ENCODE measurements at places on chromosomes 2 and 18.

DNA sequence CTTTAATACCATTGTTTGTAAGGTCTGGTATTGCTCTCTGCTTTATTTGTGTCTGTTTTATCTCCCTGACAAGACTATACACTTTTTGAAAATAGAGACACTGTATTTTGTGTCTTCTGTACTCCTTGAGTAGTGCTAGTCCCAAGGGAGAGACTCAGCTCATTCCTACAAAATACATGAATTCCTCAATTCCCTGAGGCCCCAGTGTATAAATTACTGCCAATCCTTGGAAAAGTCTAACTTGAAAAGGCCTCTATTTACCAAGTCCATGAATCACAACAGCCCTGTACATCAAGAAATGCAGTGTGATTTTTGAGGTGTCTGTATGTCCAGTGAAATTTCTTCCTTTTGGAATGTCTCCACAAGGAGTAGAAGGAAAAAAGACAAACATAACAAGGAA lies 34.9 kb upstream of the NEDD4L start:
- no peak for DNase-seq

DNA sequence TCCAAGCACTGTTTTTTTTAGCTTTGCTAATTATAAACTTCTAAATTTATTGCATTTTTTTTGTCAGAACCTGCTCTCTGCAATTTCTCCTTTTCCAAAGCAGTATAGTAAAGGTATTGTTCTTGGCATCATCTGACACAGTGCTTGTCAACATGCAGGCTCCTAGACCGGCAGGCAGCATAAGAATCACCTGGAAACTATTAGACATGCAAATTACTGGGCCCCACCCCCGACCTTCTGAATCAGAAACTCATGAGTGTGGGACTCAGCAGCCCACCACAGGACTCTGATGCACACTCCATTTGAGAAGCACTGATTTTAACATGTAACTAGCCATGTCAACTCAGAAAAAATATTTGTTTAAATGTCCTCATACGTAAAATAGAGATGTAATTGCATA lies 551.1 kb upstream of the CELF4 start:
- no peak for DNase-seq

- no peak for DNase-seq
Observed at GRCh38 chr2:230496891-230497290, 80.9 kb downstream of the SP100 start.

DNA sequence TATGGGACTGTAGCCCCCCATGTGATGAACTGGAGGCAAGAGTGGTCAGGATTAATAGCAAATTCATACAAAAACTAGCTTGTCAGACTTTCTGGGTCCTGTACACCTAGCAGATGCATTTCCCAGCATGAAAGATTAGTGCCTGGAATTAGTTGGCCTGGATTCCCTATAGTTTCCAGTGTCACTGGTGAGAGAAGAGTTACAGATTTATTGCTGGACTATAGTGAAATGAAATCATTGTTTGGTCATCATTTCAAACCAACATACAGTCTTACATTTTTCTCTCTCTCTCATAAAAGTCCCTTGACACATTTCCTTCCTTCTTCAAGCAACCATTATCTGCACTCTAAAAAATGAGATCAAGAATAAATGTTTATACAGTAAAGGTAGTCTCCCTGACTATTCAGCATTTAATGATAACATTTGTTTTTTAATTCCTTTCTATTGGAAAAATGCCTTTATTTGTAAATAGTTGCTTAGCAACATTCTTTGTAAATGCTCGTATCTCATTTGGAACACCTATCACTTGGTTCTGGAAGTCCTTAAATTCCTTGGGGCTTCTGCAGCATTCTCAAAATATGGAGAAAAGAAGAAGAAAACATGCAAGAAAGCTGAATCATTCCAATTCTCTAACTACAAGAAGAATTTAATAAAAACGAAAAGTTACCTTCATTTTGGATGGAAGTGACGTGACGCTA lies 144.4 kb downstream of the MREG start:
- DNase-seq = no peak

DNA sequence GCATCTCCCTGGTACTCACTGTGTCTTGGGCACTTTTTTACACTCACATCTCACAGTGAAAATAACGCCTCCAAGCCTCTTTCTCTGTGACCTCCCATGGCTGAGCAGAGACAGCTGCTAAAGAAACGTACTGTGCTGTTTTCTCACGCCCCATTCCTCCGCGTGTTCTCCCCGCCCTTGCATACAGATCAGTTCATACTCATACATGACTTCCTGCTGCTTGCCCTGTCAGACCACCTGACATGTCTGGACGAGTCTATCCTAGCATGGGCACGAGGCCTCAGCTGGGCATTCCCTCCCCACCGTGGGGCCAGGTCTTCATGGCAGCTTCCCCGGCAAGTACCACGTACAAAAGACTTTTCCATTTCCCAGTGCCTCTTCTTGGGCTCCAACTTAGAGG lies 21.2 kb upstream of the IL1A start:
- DNase-seq = no peak

DNA sequence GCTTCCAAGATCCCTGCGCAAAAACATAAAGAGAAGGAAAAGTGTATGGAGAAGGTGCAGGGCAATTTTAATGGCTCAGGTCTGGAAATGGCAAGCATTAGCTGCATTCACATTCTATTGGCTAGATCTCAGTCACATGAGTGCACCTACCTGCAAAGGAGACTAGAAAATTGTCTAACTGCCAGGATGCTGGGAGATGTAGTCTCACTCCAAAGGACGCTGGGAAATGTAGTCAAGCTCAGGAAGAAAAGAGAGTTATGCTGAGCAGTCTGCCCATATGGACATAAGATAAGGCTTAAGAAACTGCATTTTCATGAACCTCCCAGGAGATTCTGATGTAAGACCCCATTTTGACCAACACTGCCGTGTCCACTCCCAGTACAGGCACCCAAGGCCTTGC lies 9.5 kb upstream of the KLHL29 start:
- DNase-seq = peak; percentile 69
